HL-60 (cell line): ENCODE measurements at places on chromosomes 1 and 21.

- DNase-seq: no peak
Observed at GRCh38 chr1:197989058-197989457, 71.9 kb downstream of the LHX9 start.

DNA sequence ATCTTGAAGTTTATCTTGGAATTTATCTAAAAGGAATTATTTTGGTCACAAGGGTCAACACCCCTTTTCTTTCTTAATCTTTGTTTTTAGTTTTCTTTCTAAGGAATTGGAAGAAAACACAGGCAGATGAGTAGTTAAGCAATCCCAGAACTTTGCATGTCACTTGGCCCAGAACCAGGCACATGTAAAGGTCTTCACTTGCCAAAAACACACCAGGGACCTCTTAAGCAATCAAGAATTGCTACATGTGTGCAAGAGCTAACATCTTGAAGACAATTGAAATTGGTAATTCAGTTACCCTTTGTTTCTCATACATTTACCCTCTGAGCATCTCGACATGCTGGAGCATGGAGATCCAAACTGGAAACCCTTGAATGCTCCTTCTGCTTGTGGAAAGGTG lies 114.2 kb downstream of the ZC3H11B start:
- DNase-seq: peak; percentile 36

DNA sequence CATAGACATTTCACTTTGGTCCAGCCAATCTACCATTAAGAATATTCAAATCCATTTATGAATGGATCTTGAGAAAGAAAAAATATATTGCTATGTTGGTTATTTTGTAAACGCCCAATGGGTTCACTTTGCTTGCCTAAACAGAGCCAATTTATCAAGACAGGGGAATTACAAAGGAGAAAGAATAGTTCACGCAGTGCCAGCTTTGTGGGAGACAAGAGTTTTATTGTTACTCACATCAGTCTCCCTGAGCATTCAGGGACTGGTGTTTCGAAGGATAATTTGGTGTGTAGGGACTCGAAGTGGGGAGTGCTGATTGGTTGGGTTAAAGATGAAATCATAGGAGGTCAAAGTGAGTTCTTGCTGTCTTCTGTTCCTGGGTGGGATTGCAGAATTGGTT lies 135.3 kb downstream of the GABPA start:
- DNase-seq: no peak

DNA sequence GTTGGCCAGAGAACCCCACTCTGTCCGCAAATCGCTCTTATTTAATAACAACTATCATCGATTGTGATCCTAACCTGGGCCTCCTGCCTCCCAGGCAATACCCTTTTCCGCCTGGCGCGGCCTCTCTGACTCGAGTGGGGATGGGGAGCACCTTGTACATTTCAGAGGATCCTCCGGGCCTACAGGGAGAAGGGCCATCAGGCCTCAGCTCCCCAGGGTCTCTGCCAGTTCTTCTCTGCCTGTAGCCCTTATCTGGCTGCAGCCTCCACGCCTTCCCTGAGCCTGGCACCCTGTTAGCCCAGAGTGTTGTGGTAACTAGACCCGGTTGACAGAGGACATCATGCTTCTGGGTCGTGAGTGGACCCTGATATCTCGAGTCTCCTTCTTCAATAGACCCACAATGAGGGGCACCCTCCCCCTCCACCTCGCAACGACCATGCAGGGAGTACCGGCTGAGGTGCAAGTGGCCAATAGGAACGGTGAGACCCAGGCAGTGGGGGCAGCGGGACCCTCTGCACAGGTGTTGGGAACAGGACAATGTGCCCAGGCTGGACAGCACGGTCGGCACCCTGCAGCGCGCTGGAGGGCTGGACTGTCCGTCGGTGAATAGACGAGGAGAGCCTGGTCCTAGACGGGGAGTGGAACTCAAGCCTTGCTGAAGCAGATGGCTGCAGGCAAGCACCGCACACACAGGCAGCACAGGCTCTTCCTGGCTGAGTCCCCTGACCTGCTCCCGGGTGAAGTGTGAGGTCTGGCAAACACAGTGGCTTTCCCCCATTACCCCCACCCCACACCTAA lies 7.1 kb upstream of the CRYBG2 start:
- no peak for DNase-seq

DNA sequence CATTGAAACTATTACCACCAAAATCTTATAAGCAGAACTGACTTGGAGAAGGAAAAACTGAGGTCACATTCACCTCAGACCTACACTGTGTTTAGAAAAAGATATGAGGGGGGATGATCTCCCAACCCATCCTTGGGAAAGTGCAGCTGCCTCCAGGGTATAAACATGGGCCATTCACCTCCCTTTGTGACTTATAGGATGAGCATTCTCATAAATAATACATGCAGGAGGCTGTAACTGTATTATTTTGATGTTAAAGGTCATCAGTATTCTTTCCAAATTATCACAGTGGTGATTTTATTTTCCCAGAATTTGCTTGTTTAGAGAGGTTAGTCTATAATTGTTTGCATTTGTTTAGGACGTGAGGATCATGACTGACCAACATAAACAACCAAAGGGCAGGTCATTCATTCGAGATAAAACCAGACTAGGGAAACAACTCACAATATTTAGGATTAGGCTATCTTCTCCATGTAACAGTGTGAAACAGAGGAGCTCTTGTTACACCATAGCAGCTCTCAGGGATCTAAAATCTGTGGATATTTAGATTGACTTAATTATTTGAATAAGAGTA lies 109.2 kb upstream of the NR5A2 start:
- no peak for DNase-seq

DNA sequence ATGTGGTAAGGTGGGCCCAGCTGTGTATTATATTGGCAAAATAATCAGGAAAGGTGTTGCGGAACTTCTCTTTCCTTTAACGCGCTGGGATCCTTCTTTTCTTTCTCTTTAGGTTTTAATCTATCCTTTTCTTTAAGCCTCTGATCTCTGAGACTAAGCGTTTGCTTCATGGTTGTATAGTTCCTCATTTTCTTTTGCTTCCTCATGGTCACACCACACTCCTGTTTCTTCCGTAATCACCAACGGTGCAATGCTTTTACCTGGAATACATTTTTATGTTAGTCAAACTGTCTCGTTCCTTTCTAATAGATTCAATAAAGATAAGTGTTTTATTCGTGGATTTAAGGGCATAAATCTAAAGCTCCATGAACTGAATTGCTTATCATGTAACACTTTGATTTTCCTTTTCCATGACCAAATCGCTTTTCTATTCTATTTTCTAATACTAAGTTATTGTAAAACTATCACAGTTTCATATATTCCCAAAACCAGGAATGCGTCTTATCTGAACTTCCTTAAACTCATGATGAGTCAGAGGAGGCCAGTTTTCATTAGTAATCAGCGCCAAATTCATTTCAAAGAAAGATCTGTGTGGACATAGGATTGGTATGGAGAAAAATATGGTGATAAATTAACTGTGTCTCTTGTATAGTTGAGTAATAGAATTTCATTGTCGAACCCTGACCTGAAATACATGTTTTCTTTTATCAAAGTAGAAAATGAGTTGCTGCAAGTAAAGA lies 12.2 kb downstream of the SDCCAG8 start:
- peak; percentile 62 for DNase-seq

DNA sequence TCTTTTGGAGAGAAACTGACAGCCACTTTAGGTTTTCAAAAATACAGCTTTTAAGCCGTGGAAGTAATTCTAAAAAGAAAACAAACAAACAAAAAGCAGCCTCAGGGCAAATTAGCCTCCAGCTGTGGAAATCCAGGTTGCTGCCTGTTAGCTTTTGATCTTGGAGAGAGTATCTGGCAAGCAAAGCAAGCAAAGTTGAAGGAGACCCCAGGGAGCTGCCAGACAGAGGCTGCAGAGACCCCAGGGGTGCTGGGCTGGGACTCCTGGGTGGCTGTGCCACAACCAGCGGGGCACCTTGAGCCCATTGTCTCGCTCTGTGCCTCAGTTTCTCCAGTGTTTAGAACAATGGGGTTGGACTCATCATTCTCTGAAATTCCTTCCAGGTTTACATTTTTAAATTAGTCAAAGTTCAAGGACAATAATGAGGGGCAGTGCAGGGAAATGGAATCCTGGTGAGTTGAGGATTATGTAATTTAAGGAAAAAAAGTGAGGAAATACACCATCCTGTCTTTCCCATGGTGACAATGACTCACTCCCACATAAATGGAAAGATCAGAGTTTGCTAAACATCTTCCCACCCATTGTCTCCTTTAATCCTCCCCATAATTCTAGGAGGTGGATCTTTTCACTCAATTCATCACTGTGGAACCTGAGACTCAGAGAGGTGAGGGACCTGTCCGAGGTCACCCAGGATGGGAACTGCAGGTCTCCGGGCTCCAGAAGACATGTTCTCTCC lies 480.5 kb downstream of the MATN1 start:
- DNase-seq: no peak

DNA sequence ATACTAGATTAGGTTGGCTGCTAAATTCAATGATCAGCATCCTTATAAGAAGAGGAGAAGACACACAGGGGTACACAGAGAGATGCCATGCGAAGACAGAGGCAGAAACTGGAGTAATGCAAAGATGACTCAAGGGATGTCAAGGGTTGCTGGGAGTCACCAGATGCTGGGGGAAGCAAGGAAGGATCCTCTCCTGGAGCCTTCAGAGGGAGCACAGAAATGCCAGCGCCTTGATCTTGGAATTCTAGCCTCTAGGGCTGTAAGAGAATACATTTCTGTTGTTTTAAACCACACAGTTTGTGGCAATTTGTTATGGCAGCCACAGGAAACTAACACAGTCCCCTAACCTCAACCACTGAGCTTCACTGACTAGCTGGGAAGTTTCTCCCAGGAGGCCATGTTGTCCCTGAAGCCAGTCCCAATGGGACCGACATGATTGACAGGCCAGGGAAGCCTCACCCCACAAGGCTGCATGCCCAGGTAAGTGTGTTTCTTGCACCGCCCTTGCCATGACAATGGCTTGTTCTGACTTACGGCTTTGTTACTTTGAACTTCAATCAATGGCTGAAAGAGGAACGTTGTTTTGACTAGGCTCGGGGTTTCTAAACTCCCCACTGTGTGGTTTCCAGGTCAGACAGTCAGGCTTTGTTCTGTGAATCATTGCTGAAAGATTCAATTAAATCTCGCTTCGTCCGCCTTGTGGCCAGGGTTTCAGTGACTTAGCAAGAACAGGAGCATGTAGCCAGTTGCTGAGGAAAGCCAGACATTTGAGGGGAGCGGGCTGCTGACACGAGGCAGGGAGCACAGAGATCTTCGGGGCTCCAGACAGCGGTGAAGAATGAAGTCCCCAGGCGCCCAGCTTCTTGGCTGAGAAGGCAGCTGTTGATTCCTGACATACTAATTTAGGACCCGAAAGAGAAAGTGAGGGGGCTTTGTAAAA lies 62.3 kb downstream of the RUNX1 start:
- no peak for DNase-seq
